ENCODE measurements at places on chromosomes 6 and 20. TPM values are rescaled to one million over a fixed set of nuclear protein-coding genes. Genes with fewer than 3 reads are reported as not detected.

GRCh38 chr6:159203304-159204005 is 34.3 kb downstream of the FNDC1 start:
- no peaks in the 10 kb centered on the region for H3K27me3 ChIP-seq
- no peak overlapping the region for H3K27ac ChIP-seq
- H3K4me3 ChIP-seq = no peak overlapping the region
- H3K36me3 ChIP-seq = no peaks in the 10 kb centered on the region
- DNase-seq = no peak

GRCh38 chr6:3090013-3090412 is 21.7 kb downstream of the RIPK1 start:
- H3K4me1 ChIP-seq = no peaks in the 10 kb centered on the region
- no peak overlapping the region for H3K4me3 ChIP-seq
- no peak for DNase-seq
- H3K27me3 ChIP-seq = no peaks in the 10 kb centered on the region
- H3K36me3 ChIP-seq = peaks cover 13% of the 10 kb centered on the region
- no peak overlapping the region for H3K27ac ChIP-seq

- DNase-seq = no peak
- H3K4me1 ChIP-seq = 0 out of 2 replicates have a peak, but pooled peaks cover 3% of the 10 kb centered on the region
- H3K27ac ChIP-seq = no peak overlapping the region
Observed at GRCh38 chr6:100181309-100181708, 187.3 kb upstream of the MCHR2 start.

DNA sequence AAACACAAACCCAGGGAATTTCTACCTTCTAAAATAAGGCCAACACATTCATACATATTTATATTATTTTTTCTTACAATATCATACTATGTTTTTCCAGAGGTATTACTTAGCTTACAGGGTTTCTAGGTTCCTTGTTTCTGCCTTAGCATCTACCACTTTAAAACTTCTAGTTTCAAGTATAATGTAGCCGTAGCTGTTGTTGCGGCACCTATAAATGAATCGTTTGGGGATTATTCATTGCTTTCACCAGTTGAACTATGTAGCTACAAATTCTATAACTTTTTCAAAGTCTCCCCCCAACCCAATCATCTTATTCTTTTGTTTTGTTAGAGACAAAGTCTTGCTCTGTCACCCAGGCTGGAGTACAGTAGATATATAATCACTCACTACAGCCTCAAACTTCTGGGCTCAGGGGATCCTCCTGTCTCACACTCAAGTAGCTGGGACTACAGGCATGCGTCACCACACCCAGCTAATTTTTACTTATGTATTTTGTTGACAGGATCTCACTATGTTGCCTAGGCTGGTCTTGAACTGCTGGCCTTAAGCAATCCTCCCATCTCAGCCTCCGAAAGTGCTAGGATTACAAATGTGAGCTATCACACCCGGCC is 43.9 kb downstream of the TNFAIP3 start:
- no peak overlapping the region for H3K27ac ChIP-seq
- H3K4me3 ChIP-seq = no peak overlapping the region
- no peak for DNase-seq
- peaks cover 18% of the 10 kb centered on the region for H3K27me3 ChIP-seq

DNA sequence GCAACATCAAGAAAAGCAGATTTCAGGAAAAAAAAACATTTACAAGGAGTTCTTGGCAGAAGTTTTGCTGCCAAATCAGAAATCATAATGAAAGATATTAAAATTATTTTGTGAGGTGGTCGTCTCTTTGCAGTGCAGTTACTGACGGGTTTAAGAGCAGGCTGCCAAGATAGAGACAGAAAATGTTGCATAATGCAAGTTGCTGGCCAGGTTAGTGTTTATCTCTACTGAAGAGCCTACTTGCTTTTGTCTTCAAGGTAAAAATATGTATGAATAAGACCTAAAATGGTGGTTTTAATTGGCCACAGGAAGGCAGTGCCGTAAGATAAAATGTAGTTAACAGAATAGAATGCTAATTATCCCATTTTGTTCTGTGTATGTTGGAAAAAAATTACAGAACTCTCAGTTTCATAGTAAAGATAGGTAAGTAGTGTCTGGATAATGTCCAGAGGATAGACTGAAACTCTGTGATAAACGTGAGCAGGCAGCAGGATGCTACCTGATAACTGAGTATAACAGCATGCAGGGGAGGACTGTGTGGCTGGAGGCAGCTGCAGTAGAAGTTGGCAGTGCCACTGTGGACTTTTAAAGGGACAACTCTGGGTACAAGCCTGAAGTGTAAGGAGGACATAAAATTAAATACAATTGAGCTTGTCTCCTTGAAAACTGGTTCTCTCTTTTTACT is 13.9 kb downstream of the FOXO3 start:
- H3K4me1 ChIP-seq = peaks cover 28% of the 10 kb centered on the region
- no peak for DNase-seq
- peaks cover 55% of the 10 kb centered on the region for H3K36me3 ChIP-seq
- H3K4me3 ChIP-seq = no peak overlapping the region
- H3K27ac ChIP-seq = no peak overlapping the region

- H3K36me3 ChIP-seq = no peaks in the 10 kb centered on the region
- no peak overlapping the region for H3K4me3 ChIP-seq
- H3K27ac ChIP-seq = no peak overlapping the region
- no peak for DNase-seq
- H3K27me3 ChIP-seq = no peaks in the 10 kb centered on the region
- peaks cover 1% of the 10 kb centered on the region for H3K4me1 ChIP-seq
Observed at GRCh38 chr6:156427345-156427744, 349.8 kb upstream of the ARID1B start.

GRCh38 chr6:156741287-156742073 is 35.7 kb upstream of the ARID1B start:
- H3K27ac ChIP-seq = no peak overlapping the region
- H3K36me3 ChIP-seq = no peaks in the 10 kb centered on the region
- H3K27me3 ChIP-seq = no peaks in the 10 kb centered on the region
- H3K4me1 ChIP-seq = no peaks in the 10 kb centered on the region
- no peak for DNase-seq
- H3K4me3 ChIP-seq = no peak overlapping the region

GRCh38 chr6:140485740-140486449 is 1111.4 kb upstream of the CITED2 start:
- no peaks in the 10 kb centered on the region for H3K36me3 ChIP-seq
- H3K27ac ChIP-seq = no peak overlapping the region
- no peaks in the 10 kb centered on the region for H3K4me1 ChIP-seq
- H3K4me3 ChIP-seq = no peak overlapping the region
- DNase-seq = no peak

DNA sequence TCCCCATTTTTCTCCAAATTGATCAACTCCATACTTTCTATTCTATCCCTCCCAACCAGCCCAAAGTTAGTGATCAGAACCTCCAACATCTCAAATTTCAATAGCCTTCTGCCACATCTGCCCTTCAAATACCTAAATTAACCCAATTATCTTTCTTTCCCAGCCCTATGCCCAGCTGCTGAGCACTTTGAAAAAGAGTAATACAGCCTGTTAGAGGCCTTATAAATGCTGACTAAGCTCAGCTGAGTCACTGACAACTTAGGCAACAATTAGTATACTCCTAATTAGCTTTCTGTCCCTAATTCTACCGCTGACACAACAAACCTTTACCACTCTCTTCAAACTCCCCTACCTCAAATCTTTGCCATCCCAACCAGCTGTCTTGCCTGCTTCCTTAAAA is 23.5 kb downstream of the RUNX2 start:
- H3K4me3 ChIP-seq = no peak overlapping the region
- no peak overlapping the region for H3K27ac ChIP-seq
- no peaks in the 10 kb centered on the region for H3K27me3 ChIP-seq
- no peaks in the 10 kb centered on the region for H3K4me1 ChIP-seq

- H3K27me3 ChIP-seq = no peaks in the 10 kb centered on the region
- peaks cover 8% of the 10 kb centered on the region for H3K4me1 ChIP-seq
- no peaks in the 10 kb centered on the region for H3K36me3 ChIP-seq
- no peak overlapping the region for H3K4me3 ChIP-seq
- H3K27ac ChIP-seq = no peak overlapping the region
Observed at GRCh38 chr6:137286368-137286767, 67.2 kb upstream of the IFNGR1 start.

DNA sequence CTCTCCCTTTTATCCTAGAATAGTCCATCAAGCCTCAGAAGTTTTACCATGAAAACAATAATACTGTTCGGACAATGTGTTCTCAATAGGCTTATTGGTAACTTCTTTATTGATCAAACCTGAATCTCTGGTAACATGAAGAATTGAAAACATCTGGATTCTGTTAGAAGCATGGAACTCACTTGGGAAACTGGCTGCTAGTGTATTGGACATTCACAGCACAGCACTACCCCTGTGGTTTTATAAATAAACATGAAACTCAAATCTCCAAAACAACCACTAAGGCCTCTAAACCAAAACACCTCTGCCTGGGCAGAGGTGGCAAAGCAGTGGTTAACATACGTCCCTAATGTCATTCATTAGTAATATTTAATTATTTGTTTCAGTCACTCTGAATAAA is 157.6 kb upstream of the KCNQ5 start:
- H3K36me3 ChIP-seq = no peaks in the 10 kb centered on the region
- no peaks in the 10 kb centered on the region for H3K4me1 ChIP-seq
- no peak for DNase-seq

GRCh38 chr20:10676518-10676917 is 2.7 kb upstream of the JAG1 start:
- H3K27ac ChIP-seq = no peak overlapping the region
- H3K4me1 ChIP-seq = peaks cover 13% of the 10 kb centered on the region
- no peaks in the 10 kb centered on the region for H3K36me3 ChIP-seq
- no peak for DNase-seq
- no peaks in the 10 kb centered on the region for H3K27me3 ChIP-seq

GRCh38 chr20:45507011-45507820 is 8.2 kb downstream of the SPINT3 start:
- no peaks in the 10 kb centered on the region for H3K36me3 ChIP-seq
- peaks cover 6% of the 10 kb centered on the region for H3K4me1 ChIP-seq
- DNase-seq = no peak
- peaks cover 15% of the 10 kb centered on the region for H3K27me3 ChIP-seq
- H3K4me3 ChIP-seq = no peak overlapping the region
- no peak overlapping the region for H3K27ac ChIP-seq

- no peak for DNase-seq
- H3K4me1 ChIP-seq = peaks cover 100% of the 10 kb centered on the region
- H3K27me3 ChIP-seq = peaks cover 14% of the 10 kb centered on the region
- H3K27ac ChIP-seq = no peak overlapping the region
- H3K4me3 ChIP-seq = no peak overlapping the region
Observed at GRCh38 chr6:36823421-36824096, 15.7 kb downstream of the CPNE5 start.

- no peaks in the 10 kb centered on the region for H3K4me1 ChIP-seq
- no peak for DNase-seq
- no peak overlapping the region for H3K4me3 ChIP-seq
- H3K36me3 ChIP-seq = no peaks in the 10 kb centered on the region
Observed at GRCh38 chr20:62569615-62570014, 72.7 kb upstream of the SLCO4A1 start.

- no peak for DNase-seq
- H3K27ac ChIP-seq = no peak overlapping the region
- no peaks in the 10 kb centered on the region for H3K36me3 ChIP-seq
- no peaks in the 10 kb centered on the region for H3K4me1 ChIP-seq
- H3K4me3 ChIP-seq = no peak overlapping the region
Observed at GRCh38 chr6:87382861-87383260, 24.9 kb upstream of the CFAP206 start.

GRCh38 chr6:30322527-30323501 is 3.9 kb upstream of the TRIM39 start:
- DNase-seq = no peak
- H3K4me3 ChIP-seq = no peak overlapping the region
- H3K4me1 ChIP-seq = peaks cover 70% of the 10 kb centered on the region

GRCh38 chr6:37536491-37537190 is 36.9 kb upstream of the CCDC167 start:
- H3K27me3 ChIP-seq = no peaks in the 10 kb centered on the region
- no peaks in the 10 kb centered on the region for H3K4me1 ChIP-seq
- DNase-seq = no peak

The LAMP5 gene
- not detected for total RNA-seq

The SLC35D3 gene
- total RNA-seq = not detected

The FNDC1 gene
- total RNA-seq = not detected

The CALHM5 gene
- total RNA-seq = not detected

The CST5 gene
- not detected for total RNA-seq

The SLC22A16 gene
- total RNA-seq = not detected

The HLA-DPA1 gene
- not detected for total RNA-seq

The IPCEF1 gene
- total RNA-seq = not detected

Measured in HepG2 (cell line).